ENCODE measurements at places on chromosomes 6 and 20.

DNA sequence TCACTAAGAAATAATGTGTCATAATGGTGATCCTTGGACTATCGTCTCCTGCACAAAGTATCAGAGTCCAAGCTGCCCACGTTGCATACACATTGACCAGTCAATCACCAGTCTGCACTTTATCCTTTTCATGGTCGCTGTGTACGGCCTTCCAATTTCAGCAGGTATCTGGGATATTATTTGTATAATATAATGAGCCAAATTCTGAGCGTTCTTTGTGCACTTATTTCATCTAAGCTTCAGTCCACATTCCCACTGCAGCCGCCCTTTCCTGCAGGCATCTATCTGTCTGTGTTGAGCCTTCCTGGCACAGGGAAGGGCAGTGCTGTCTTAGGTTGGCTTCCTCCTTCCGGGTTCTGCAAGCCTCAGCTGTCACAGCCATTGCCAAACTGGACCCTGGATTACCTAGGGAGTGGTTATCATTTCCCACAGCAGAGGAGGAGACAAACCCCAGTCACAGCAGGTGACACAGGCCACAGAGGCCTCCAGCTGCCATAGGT, 174.3 kb downstream of the TTLL2 start:
- no peak for DNase-seq

DNA sequence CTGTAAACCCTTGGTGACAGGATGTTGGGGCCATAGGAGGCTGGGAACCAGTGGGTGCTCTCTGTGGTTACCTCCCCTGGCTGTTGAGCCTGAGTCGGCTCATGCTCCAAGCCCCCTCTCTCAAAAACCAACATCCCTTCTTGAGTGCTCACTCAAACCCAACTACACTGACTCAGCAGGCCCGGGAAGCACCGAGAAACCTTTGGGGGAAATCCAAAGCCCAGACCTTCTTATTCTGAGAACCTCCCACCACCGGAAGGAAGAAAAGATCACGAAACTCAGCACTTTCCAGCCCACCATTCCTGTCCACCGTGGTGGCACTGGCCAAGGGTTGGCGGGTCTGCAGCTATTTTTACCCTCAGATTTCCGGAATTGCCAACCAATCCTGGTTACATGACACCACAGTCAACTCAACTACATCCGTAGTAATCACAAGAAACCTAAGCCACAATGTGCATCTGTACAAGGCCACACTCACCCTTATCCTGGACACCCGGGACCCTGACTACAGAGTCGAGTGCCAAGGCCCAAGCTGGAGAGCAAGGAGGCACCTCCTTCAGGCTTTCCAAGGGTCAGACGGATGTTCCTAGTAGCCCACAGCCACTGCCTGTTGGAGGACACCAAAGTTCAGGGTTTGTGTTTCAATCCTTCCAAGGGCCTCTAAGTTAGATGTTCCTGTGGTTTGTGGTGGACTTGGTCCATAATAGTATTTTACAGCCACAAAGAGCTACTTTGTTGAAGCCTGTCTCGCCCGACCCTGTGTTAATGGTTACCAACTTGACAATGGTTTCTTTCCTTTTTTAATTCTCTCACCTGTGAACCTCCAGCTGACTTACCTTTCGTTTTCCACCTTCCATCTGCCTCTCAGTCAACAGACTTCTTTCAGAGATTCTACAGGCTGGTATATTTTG, 317.0 kb downstream of the CDC5L start:
- DNase-seq, result no peak

DNA sequence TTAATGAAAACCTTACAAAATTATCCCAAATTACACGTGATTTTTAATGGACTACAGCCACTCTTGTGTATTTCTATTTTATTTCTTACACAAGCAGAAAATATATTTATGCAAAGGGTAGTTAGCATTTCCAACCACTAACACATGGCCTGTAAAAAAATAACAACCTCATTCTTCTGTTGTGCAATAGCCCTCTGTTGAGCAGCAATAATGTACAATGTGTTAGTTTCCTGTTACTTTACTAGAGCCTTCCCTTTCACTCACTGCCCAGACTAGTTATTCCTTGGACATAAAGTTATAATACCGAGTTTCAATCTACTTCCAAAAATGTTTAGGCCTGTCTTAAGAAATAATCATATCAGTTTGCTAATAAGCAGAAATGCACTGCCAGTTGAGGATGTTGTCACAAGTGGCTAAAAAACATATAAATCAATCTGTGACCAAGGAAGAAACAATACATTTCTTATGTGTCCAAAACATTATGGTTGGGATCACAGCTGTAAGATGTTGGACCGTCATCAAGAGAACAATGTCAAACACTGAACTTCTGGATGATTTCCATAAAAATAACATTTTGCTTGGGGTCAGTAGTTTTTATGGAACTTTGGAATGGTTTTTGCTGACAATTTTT, 73.6 kb upstream of the RNF146 start:
- peak; percentile 69 for DNase-seq

DNA sequence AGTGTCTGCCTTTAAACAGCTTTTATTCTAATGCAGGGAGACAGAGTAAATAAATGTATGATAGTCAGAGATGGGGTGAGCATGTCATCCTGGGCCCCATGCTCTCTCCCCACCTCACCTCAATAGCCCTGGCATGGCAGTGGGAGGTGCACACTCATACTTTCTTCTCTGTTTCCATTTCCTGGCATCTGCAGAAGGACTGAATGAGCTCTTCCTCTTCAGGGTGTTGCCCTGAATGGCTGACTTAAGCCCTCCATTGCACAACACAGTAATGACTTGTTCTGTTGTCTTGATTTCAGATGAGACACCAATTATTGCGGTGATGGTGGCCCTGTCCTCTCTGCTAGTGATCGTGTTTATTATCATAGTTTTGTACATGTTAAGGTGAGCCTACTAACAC, 57.0 kb upstream of the GNRH2 start:
- DNase-seq, result no peak

- no peak for DNase-seq
These were observed 181.9 kb downstream of the ERMARD start for GRCh38 chr6:169933251-169933821.

DNA sequence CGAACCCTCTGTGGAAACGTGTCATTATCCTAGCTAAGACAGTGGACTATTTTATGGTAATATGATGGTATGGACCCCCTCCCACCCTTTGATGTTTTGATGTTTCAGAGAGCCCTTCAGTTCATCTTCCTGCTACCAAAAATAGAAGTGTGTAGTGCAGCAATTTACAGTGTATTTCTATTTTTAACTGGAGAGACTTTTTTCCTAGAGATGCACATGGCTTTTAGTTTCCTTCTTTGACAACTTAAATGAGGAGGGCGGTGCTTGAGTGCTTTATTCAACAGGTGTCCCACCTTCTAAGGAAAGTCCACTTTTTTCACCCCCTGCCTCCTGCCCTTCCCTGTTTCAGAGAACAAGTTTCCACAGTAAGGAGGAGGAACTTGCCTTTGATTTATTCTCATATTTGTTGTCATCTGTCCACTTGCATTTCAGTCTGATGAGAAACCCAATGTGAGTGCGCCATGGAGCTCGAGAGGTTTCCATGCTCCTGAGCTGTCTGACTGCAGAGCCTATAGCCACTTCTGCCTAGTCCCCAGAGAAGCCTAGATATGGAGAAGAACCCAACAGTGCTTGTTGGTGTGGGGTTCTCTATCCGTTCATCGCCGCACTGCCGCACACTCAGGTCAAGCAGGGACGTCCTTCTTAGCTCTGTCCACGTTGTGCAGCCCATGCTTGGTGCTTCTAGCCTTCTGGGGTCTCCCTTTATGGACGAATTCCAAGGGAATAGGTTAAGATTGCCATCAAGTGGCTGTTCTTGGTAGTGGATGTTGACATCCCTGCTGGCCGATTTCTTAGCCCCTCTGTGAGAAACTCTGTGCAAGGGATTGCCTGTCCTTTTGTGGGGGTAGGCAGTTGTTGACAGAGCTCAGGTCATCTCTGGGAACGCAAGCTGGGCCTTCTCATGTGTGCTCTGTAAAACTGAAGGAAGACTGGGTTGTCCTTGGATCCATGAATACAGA, 144.2 kb downstream of the JARID2 start:
- peak; percentile 61 for DNase-seq

- DNase-seq, result peak; percentile 85
These were observed 40.4 kb downstream of the TTI1 start for GRCh38 chr20:37992802-37993409.

- no peak for DNase-seq
These were observed 54.8 kb downstream of the PHACTR2 start for GRCh38 chr6:143732536-143732935.

GRCh38 chr6:87151781-87152525, 3.4 kb upstream of the ZNF292 start:
- peak; percentile 62 for DNase-seq

- DNase-seq, result no peak
These were observed 94.7 kb downstream of the RTN4IP1 start for GRCh38 chr6:106534564-106534982.

- no peak for DNase-seq
These were observed 69.3 kb downstream of the CEBPB start for GRCh38 chr20:50259705-50260478.

- peak; percentile 8 for DNase-seq
These were observed 57.7 kb upstream of the UST start for GRCh38 chr6:148689168-148689567.

DNA sequence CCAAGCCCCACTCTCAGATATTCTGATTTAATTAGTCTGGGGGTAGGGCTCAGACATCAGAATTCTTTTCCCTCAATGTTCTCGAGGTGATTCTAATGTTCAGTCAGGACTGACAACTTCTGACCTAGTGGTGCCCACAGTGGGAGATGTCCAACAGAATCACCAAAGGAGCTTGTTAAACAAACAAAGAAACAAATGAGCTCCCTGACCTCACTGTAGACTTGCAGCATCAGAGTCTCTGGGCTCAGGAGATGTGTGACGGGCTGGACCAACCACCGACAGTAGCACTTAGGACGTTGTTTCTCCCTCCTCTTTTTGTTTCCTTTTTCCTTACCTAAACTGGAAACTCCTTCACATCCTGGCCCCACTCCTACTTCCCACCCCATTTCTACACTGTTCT, 49.3 kb downstream of the CLIC5 start:
- DNase-seq, result no peak

GRCh38 chr6:80256691-80257090, 150.2 kb downstream of the BCKDHB start:
- DNase-seq, result no peak

Measured in fibroblast of skin of abdomen (primary cell).